AG10803 (cell line): ENCODE measurements at places on chromosomes 3 and 15.

GRCh38 chr3:184067573-184068055 lies 14.8 kb downstream of the HTR3C start:
- no peak for DNase-seq

GRCh38 chr3:135973841-135974240 lies 8.3 kb downstream of the PPP2R3A start:
- no peak for DNase-seq

DNA sequence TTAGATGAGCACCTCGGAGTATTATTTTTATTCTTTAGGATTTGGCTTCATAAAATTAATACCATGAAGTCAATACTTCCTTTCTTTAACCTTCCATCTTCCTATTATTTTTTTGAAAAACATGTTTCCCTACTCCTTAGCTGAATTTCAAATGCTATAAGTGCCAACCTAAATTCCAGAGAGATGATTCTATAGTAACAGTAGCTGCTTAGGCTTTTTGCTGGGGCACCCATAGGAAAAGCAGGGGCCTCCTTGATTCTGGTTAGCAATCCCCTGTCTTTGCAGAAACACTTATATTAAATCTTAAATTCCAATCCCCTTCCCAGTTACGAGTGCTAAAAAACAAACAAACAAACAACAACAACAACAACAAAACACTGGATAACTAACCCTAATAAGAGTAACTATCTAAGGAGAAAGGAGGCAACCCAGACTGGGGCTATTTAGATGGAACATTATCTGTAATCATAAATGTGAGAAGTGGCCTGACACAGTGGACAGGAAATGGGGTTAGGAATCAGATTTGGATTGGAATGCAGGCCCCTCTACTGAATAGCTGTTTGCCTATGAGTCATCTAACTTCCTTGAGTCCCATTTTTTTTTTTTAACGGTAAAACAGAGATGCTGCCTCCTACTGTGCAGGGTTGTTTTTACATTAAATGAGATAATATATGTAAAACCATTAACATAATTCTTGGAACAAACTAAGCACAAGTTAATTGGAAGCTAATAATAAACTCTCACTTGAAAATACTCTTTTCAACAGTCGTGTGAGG lies 148.1 kb downstream of the WDR72 start:
- DNase-seq = no peak

GRCh38 chr3:81492040-81492439 lies 269.4 kb downstream of the GBE1 start:
- peak; percentile 88 for DNase-seq

DNA sequence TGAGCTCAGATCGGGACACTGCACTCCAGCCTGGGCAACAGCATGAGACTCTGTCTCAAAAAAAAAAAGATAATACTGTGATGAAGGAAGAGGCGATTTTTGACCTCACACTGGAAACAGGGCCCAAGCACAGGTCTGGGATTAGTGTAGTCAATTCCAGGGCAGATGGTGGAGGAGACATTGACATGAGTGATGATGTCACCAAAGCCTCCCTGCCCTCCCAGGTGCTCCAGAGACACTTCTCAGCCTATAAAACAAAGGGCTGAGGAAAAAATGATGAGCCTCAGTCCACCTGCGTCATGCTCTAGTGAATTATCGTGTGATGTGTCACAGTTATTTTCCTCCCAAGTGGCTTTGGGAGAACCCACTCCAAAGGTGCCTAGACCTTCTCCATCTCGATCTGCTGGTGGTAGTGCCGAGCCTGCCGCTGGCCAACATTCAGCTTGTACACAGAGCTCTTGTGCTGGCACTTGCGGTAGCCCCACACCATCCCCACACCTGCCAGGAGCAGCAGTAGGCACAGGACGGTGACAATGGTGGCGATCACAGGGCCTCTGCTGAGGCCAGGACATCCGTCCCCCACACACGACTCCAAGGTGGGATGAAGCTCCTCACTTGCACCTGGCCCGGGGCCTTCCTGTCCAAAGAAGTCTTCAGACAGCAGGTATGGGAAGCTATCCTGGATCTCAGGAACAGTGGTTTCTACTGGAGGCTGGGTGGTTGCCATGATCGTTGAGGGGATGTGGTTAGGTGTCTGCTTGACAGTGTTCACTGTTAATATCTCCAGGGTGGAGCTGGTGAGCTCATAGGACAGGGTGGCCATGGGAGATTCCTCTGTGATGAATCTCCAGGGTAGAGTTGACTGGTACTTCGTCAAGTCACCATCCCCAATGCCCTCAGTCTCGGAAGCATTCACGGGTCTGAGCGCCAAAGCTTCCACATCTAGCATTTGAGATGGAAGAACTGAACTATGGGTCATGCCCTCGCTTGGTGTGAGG lies 38.8 kb downstream of the CRTAP start:
- no peak for DNase-seq

GRCh38 chr3:71581457-71582035 lies 2.0 kb downstream of the FOXP1 start:
- peak; percentile 36 for DNase-seq

GRCh38 chr3:107242579-107242978 lies 134.7 kb upstream of the CCDC54 start:
- no peak for DNase-seq

DNA sequence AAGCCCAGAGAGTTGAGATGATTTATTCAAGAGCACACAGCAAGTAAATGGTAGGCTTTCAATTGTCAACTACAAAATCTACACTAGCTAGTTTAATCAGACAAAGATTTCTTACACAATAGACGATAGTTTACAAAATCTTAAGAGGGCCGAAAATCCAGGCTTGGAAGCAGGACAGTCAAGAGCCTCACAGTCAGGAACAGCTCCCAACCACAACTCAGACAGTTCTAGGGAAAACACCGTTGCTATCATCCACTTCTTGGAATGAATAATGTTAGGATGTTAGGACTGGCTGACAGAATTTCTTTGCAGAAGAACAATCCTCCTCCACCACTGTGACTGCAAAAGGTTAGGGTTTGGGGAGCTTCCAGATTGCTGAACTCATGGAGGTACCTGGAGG lies 290.8 kb upstream of the ZPLD1 start:
- no peak for DNase-seq

- DNase-seq = no peak
These were observed 131.8 kb upstream of the MCTP2 start for GRCh38 chr15:94099574-94099960.

GRCh38 chr3:79767194-79767904 lies 449 bp downstream of the ROBO1 start:
- no peak for DNase-seq

DNA sequence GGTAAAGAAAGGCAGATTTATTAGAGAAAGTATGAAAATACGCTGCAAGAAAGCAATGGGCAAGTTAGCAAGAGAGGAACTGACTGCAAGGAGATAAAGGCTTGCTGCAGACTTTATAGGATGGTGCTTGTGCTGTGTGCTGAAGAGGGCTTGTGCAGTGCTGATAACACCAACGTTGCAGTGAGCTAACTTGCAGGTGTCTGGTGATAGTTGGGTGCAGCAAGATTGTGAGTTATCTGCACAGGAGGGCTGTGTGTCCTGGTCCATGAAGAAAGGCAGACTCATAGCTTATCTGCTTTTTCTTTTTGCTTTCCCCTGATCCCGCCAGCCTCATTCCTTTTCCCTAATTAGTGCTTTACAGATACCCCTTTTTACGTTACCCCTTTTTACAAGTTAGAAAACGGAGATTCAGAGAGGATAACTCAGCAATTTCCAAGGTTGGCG lies 58.0 kb upstream of the ZNF148 start:
- DNase-seq = no peak

GRCh38 chr3:131162516-131162915 lies 135.8 kb downstream of the NEK11 start:
- DNase-seq = no peak

DNA sequence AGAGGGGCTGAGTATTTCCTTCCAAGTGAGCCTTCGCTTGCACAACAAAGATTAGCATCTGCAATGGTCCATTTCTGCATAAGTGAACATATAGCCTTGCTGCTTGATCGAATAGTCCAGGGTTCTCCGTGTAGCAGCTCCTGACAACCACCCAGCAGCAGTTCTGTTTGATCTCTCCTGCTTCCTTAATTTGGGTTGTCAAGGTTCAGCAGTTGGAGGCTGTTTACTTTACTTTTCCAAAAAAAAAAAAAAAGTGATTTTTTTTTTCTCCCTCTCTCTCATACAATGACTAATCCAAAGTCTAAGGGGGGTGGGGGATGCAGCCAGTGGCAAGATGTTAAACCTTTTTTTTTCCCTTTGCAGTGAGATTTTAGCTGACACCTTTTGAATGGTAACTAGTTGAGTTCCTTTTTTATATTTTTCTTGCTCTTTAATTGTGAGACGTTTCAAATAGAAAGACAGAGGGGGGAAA lies 3.6 kb downstream of the FOXP1 start:
- DNase-seq = peak; percentile 25

GRCh38 chr3:10929978-10930665 lies 62.4 kb upstream of the SLC6A1 start:
- no peak for DNase-seq
